ENCODE measurements at places on chromosomes 3 and 15. TPM values are rescaled to one million over a fixed set of nuclear protein-coding genes. Genes with fewer than 3 reads are reported as not detected.

DNA sequence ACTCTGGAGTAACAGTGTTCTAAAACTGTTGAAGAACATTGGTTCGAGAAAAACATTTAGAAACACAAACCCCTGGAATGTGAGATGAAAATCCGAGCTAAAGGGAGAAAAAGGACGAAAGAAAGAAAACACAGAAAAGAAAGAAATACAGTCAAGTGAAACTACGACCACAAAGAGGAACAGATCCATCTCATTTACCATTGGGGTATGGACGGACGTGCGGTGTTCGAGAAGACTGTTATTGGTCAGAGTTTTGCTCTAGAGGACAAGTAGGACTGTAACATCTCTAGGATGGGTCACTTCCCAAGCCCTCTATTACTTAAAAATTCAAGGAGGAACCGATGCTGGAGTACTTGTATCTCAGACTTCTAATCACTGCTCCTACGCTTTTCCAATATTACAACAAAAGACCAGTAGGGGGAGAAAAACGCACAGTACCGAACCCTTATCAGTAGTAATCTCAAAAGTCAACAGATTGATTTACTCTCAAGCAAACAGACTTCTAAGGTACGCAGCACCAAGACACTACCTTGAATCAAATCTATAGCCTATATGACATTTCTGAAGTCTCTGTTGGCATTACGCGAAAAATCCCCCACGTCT, 1.1 kb upstream of the PIK3CA start:
- peaks cover 31% of the 10 kb centered on the region for H3K4me1 ChIP-seq
- H3K27ac ChIP-seq, result no peak overlapping the region
- peak; percentile 35 for DNase-seq
- H3K36me3 ChIP-seq, result no peaks in the 10 kb centered on the region
- H3K27me3 ChIP-seq, result peaks cover 3% of the 10 kb centered on the region
- H3K4me3 ChIP-seq, result no peak overlapping the region

DNA sequence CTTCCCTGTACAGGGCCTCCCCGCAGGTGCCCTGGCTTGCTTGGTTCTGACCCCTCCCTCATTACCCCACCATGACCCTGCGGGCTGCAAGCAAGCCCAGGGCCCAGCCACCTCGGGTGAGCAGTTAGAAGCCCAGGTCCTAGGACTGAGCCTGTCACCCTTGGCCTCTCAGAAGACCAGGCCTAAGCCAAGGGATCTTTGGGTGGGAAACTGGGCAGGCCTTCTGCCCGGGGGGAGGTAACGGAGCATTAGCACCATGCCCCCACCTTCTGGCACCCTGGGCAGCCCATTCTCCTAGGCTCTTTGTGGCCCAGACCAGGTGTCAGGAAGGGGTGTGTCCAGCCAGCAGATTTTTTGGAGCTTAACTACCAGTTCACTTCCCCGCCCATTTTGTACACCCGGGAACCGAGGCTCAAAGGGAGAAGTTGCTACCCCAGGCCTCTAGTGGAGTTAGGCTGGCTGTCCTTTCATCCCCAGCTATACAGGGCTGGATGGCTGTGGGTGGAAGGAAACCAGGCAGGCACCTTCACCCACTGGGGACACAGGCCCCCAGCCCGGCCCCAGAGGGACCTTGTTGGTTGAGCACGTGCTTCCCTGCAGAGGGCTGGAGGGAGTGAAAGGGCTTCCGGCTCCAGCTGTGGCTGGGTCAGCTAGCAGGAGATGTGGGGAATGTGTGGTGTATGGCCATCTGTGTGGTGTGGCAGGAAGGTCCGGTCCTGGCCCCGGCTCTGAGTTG, 1.4 kb downstream of the CSK start:
- peaks cover 53% of the 10 kb centered on the region for H3K4me1 ChIP-seq
- peak overlapping the region; percentile 100 for H3K27ac ChIP-seq
- H3K27me3 ChIP-seq, result no peaks in the 10 kb centered on the region
- peak; percentile 61 for DNase-seq
- peaks cover 47% of the 10 kb centered on the region for H3K36me3 ChIP-seq
- H3K4me3 ChIP-seq, result peak overlapping the region; percentile 89

DNA sequence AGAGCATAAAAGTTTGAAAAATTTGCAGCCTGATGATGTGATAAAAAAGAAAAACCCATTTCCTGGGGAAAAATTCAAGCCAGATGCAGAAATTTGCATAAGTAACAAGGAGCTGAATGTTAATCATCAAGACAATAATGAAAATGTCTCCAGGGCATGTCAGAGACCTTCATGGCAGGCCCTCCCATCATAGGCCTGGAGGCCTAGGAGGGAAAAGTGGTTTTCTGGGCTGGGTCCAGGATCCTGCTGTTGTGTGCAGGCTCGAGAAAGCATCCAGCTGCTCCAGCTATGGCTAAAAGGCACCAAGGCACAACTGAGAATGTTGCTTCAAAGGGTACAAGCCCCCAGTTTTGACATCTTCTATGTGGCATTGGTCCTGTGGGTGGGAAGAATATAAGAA, 1014.0 kb downstream of the SI start:
- H3K27me3 ChIP-seq, result no peaks in the 10 kb centered on the region
- DNase-seq, result no peak
- no peaks in the 10 kb centered on the region for H3K4me1 ChIP-seq
- H3K4me3 ChIP-seq, result no peak overlapping the region
- no peak overlapping the region for H3K27ac ChIP-seq

DNA sequence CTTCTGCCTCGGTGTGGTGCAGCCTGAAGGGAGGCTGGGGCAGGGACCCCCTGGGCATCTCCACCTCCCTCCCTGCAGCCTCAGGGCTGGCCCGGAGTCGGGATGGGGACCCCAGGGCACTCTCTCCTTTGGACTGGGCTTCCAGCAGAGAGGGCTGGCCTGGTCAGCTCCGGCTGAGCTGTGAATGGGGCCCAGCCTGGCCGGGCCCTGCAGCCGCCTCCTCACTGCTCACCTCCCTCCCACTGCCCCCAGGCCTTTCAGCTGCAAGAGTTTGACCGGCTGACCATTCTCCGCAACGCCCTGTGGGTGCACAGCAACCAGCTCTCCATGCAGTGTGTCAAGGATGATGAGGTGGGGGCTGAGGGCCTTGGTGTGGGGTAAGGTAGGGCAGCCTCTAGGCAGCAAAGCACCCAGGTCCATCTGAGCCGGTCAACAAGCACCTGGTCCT, 36.0 kb downstream of the PSTPIP1 start:
- no peak for DNase-seq
- no peaks in the 10 kb centered on the region for H3K27me3 ChIP-seq
- H3K4me1 ChIP-seq, result no peaks in the 10 kb centered on the region
- H3K27ac ChIP-seq, result no peak overlapping the region

GRCh38 chr3:73273341-73273740, 211.9 kb downstream of the EBLN2 start:
- peaks cover 2% of the 10 kb centered on the region for H3K27me3 ChIP-seq
- H3K4me1 ChIP-seq, result no peaks in the 10 kb centered on the region
- H3K4me3 ChIP-seq, result no peak overlapping the region
- H3K27ac ChIP-seq, result no peak overlapping the region
- no peaks in the 10 kb centered on the region for H3K36me3 ChIP-seq
- DNase-seq, result no peak

- no peak for DNase-seq
- no peaks in the 10 kb centered on the region for H3K36me3 ChIP-seq
- no peaks in the 10 kb centered on the region for H3K4me1 ChIP-seq
- H3K27ac ChIP-seq, result no peak overlapping the region
- no peak overlapping the region for H3K4me3 ChIP-seq
- no peaks in the 10 kb centered on the region for H3K27me3 ChIP-seq
Measured at GRCh38 chr3:61200270-61200669, 51.0 kb downstream of the FHIT start.

GRCh38 chr15:31125061-31125460, 23.5 kb upstream of the TRPM1 start:
- no peak overlapping the region for H3K27ac ChIP-seq
- no peak overlapping the region for H3K4me3 ChIP-seq
- no peaks in the 10 kb centered on the region for H3K36me3 ChIP-seq
- no peak for DNase-seq

DNA sequence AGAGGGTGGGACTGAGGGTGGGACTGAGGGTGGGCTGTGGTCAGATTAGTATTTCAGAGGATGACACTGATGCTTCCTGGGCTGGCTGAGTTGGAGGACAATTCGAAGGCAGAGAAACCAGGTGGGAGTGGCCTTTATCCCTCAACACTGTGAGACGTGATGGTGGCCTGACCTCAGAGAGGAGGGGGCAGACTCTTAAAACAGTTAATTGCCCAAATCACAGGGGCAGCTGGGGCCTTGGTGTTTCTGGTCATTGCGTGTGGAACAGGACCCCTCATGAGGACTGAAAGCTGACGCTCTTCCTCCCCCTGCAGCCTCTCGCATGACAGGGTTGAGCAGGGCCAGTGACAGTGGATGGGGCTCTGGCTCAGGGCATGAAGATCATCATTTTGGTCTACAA, 18.7 kb downstream of the DNASE1L3 start:
- H3K4me1 ChIP-seq, result no peaks in the 10 kb centered on the region
- H3K27ac ChIP-seq, result no peak overlapping the region
- H3K27me3 ChIP-seq, result no peaks in the 10 kb centered on the region
- no peaks in the 10 kb centered on the region for H3K36me3 ChIP-seq
- no peak overlapping the region for H3K4me3 ChIP-seq

DNA sequence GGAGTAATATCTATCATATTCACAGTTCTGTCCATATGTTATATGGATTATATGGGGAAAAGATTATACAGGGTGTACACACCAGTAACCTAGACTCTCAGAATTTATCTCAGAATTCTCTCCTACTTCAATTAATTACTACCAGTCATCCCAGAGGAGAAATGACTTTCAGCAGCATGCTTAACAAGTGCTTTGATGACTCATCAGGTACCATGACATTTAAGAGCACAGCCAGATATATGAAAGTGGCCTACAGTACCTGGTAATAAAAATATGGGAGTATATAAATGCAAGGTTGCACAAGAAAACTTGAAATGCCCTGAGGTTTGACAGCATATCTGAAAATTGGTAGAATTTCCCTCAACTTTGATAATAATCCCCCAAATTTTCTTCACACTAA, 1273.0 kb downstream of the OTOL1 start:
- DNase-seq, result no peak
- H3K4me3 ChIP-seq, result no peak overlapping the region
- H3K27me3 ChIP-seq, result no peaks in the 10 kb centered on the region
- no peaks in the 10 kb centered on the region for H3K4me1 ChIP-seq
- no peak overlapping the region for H3K27ac ChIP-seq

- H3K4me1 ChIP-seq, result no peaks in the 10 kb centered on the region
- no peak overlapping the region for H3K27ac ChIP-seq
- no peak for DNase-seq
Measured at GRCh38 chr3:142077859-142078500, 71.4 kb downstream of the TFDP2 start.

- H3K27me3 ChIP-seq, result no peaks in the 10 kb centered on the region
- no peak for DNase-seq
- no peak overlapping the region for H3K4me3 ChIP-seq
- H3K4me1 ChIP-seq, result no peaks in the 10 kb centered on the region
- H3K36me3 ChIP-seq, result no peaks in the 10 kb centered on the region
Measured at GRCh38 chr3:7226393-7226792, 365.5 kb downstream of the GRM7 start.

GRCh38 chr15:68375191-68375631, 56.8 kb downstream of the ITGA11 start:
- no peak overlapping the region for H3K4me3 ChIP-seq
- H3K36me3 ChIP-seq, result no peaks in the 10 kb centered on the region
- H3K4me1 ChIP-seq, result peaks cover 13% of the 10 kb centered on the region
- no peaks in the 10 kb centered on the region for H3K27me3 ChIP-seq
- DNase-seq, result peak; percentile 2

- H3K4me3 ChIP-seq, result no peak overlapping the region
- no peaks in the 10 kb centered on the region for H3K27me3 ChIP-seq
- H3K4me1 ChIP-seq, result no peaks in the 10 kb centered on the region
- no peak overlapping the region for H3K27ac ChIP-seq
- no peak for DNase-seq
Measured at GRCh38 chr3:13336592-13336991, 83.5 kb downstream of the NUP210 start.

- H3K4me1 ChIP-seq, result no peaks in the 10 kb centered on the region
- DNase-seq, result no peak
- no peak overlapping the region for H3K27ac ChIP-seq
- H3K36me3 ChIP-seq, result no peaks in the 10 kb centered on the region
- H3K4me3 ChIP-seq, result no peak overlapping the region
Measured at GRCh38 chr15:37819191-37819590, 115.2 kb upstream of the TMCO5A start.

STRIT1 gene
- total RNA-seq, result not detected

SHC4 gene
- total RNA-seq, result 1.4 TPM

OR5H14 gene
- total RNA-seq, result not detected

REC114 gene
- not detected for total RNA-seq

C3orf85 gene
- total RNA-seq, result not detected
